ENCODE measurements at places on chromosomes 5 and 9.

DNA sequence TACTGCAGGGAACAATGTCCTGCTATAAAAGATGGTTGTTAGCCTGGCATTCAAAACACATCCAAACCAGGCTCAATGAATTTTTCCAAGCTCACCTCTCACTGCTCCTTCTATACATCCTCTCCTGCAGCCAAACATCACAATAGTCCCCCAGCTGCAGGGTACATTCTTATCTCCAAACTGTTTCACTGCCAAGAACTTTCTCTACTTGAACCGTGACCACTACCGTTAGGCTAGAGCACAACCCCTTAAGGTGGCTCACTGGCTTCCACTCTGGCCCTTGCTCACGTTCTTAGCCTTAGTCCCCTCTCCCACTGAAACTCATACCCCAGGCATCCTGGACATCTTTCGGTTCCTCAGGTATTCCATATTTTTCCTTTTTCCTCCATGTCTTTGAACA, 29.0 kb upstream of the ANXA6 start:
- DNase-seq = no peak

DNA sequence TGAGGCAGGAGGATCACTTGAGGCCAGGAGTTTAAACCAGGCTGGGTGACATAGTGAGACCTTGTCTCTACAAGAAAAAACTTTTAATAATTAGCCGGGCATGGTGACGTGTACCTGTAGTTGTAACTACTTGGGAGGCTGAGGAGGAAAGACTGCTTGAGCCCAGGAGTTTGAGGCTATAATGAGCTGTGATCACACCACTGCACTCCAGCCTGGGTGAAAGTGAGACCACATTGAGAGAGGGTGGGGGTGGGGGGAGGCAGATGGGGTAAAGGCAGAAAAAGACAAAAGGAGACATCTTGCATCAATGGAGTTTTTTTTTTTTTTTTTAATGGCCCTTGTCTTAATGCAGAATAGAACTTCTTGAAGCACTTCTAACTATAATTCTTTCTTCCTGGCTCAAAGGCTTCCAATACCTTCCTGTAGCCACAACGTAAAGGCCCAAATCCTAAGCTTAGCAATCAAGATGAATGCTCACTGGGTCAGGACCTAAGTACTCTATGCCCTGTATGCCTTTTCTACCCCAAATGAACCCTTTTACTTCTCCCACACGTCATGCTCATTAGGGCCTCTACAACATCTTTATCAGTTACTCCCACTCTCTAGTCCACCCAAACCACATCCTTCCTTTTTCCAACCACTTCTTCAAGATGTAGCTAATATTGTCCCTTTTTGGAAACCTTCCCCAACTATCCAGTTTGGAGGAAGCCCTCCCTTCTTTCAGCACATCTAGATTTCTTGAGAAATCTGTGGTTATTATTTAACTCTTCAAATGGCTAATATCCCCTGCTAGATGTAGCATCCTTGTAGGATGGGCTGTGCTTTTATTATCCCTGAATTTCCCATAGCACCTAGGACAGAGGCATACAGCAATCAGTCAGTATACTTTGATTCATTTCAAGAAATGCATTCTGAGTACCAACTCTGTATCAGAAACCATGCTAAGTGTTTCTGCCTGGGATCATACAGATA, 40.8 kb downstream of the CSF2 start:
- no peak for DNase-seq

DNA sequence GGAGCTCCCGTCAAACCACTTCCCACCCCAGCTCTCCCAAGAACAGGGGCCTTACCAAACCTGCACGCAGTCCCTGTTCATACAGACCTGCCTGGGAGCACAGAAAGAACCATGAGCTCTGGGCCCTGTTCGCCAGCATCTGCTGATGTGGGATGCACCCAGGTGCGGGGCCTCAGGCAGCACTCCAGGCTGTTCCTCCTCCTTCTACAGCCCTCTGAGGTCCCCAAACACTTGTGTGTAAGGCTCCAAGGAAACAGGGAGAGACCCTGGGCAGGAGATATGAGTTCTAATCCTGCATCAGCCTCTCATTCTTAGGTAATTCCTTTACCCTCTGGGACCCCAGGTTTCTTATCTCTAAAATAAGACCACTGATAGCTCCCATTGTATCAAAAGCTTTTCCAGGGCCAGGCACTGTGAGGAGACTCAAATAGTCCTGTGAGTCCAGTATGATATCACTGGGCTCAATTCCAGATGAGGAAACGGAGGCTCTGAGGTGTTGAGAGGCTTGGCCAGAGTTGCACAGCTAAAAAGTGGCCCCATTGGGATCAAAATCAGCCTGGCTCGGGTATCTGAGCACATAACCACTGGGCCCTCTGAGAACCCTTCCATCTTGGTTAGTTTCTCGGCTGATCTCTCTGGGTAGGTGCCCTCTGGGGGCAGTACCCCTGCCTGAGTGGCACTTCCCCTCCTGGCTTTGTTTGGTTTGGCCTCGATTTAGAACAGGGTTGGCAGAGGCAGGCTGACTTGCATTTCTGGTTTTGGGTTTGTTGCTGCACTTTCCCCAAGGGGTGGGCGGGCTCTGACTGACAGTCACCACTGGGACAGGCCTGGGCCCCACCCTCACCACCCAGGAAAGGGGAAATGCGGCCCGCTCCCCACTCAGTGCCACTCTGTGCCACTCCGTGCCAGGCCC, 116.8 kb downstream of the RGS3 start:
- DNase-seq = no peak

GRCh38 chr9:2742214-2742613, 24.9 kb downstream of the KCNV2 start:
- DNase-seq = no peak

GRCh38 chr5:96661855-96662724, at the start of gene CAST:
TSS of gene CAST (plus strand) at chr5:96662376. CDS start at chr5:96662423, 47 bp downstream.
- peak; percentile 71 for DNase-seq

GRCh38 chr9:17622141-17622540, 43.3 kb downstream of the SH3GL2 start:
- DNase-seq = no peak

GRCh38 chr5:54470128-54470527, 14.6 kb downstream of the HSPB3 start:
- DNase-seq = no peak

- DNase-seq = no peak
These were observed 18.4 kb downstream of the TMEM38B start for GRCh38 chr9:105712773-105713172.

- no peak for DNase-seq
These were observed 47.7 kb downstream of the SH3RF2 start for GRCh38 chr5:145984072-145984471.

GRCh38 chr5:32225445-32225844, 51.3 kb upstream of the GOLPH3 start:
- no peak for DNase-seq

- DNase-seq = no peak
These were observed 17.0 kb upstream of the ARHGAP26 start for GRCh38 chr5:142753116-142753631.

DNA sequence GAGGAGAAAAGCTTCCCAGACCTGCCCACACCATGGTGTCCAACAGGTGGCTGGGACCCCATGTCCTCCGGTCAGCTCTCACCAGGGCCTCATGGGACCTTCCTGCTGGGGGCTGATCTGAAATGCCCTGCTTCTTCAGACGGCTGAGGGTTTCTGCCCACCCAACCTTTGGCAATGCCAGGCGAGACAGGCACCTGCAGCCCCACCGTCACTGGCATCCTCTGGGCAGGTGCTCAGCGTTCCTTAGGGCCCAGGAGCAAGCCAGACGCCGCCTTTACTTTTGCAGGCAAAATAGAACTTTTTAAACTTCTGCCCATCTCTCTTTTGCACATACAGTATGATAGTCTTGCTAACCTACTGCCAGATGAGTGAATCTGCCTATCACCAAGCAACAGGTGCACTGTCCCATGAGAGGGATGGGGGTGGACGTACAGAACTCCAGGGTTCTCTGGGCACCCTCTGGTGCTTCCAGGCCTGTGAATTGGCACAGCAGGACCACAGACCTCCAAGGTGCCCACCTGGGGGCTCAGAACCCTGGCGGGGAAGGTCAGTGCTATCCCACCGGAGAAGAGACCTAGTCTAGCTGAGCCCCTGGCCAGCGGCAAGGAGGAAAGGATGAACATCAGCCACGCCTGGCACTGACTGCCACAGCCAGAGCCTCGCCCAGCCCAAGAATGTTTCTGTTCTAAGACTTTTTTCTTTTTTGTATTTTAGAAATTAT, 7.5 kb downstream of the OBP2B start:
- DNase-seq = no peak

DNA sequence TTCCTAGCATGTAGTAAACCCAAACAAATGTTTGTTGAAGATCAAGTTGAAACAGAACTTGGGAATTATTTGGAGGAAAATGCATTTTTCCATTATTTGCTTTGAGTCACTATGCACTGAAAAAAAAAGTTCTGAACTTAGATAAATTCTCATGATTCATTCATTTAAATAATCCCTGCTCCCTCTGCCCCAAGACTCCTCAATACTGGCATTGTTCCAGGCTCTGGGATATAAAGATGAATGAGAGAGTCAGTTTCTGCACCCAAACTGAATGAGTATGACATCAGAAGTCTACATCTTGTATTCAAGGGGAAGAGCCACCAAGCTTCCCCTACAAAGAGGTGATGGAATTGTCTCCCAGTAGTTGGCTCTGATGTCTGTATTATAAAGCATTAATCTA, 123.9 kb downstream of the SEC61B start:
- no peak for DNase-seq

DNA sequence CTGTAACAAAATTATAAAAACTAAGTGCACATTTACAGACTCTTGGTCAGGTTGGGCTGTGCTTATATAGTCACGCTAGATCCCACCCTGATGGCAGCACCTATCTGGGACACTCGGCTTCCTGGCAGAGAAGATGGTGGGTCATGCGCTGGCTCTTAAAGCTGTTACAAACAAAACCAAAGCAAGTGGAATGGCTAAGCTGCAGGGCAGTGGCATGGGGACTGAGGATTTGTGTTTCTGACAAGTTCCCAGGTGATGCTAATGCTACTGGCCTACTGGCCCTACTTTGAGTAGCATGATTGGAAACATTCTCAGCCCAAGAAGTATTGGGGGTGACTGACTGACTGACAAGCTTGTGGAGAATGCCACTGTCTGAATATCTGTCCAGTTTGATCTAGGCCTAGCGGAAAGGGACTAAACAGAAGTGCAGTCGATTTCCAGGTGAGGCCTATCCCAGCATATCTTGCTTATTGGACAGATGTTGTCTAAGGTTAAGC, 8.3 kb downstream of the BTF3 start:
- DNase-seq = no peak

GRCh38 chr9:132969783-132970182, 8.7 kb upstream of the GFI1B start:
- no peak for DNase-seq

GRCh38 chr9:23682891-23683431, 143.1 kb downstream of the ELAVL2 start:
- DNase-seq = no peak

- DNase-seq = no peak
These were observed 456 bp downstream of the ZNF79 start for GRCh38 chr9:127424676-127424999.

DNA sequence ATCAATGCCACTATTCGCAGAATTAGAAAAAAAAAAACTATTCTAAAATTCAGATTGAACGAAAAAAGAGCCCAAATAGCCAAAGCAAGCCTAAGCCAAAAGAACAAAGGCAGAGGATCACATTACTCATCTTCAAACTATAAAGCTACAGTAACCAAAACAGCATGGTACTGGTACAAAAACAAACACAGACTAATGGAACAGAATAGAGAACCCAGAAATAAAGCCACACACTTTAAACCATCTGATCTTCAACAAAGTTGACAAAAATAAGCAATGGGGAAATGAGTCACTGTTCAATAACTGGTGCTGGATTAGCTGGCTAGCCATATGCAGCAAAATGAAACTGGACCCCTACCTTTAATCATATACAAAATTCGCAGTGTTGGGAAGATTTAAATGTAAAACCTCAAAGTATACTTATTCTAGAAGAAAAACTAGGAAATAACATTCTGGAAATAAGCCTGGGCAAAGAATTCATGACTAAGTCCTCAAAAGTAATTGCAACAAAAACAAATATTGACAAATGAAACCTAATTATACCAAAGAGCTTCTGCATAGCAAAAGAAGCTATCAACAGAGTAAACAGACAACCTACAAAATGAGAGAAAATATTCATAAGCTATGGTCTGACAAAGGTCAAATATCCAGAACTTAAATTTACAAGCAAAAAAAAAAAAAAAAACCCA, 153.7 kb downstream of the NDUFS4 start:
- DNase-seq = no peak

DNA sequence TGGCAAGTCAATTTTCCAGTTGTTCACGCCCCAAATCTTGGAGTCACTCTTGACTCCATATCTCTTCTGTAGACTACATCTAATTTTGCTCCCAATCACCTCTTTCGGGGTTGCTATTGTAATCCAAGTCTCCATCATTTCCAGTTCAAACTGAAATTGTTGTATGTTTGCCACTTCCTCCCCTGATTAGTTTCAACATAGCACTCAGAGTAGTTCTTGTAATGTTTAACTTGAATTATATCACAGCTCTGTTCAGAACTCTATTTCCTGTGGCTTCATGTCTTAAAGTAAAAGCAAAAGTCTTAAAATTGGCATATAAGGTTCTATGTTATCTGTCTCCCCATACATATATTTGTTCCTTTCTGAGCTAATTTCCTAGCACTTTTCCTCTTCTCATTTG, 348.5 kb upstream of the RIOK2 start:
- no peak for DNase-seq

- DNase-seq = no peak
These were observed 103.9 kb upstream of the IFNE start for GRCh38 chr9:21585756-21586752.

DNA sequence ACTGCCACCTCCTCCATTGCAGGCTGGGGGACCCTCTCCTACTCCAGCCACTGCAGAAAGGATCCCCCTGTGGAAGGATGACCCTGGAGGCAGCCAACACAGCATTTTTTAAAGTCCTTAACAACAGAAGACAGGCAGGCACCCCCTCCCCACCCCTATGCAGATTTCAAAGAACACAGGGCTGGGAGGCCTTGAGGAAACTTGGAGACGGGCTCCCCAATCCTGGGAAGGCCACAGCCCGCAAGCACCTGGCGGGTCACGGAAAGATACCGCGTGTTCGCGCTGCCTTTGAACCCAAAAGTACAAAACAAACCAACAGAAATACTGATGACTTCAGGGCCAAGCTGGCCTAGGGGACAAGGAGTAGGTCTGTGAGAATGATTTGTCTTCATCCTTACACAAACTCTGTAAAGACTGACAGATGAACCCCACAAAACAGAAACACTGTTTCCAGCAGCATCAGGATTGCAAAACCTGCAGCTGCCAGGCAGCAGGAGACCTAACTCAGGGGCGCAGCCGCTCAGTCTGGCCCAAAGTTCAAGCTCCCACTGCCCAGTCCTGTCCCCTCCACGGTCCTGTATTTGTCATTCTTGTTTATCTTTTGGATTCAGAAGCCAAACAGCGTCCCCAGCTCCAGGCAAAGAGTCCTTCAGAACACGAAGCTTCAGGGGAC, 13.8 kb downstream of the VAV2 start:
- DNase-seq = no peak

All from 8988T (cell line).